ENCODE measurements at places on chromosomes 12 and 14.
A peak's percentile ranks its signal among the peaks of the same experiment; 100 is the strongest.

- H3K4me1 ChIP-seq, result peaks cover 33% of the 10 kb centered on the region
- no peaks in the 10 kb centered on the region for H3K36me3 ChIP-seq
- ATAC-seq, result peak; percentile 14
- H3K4me3 ChIP-seq, result peak overlapping the region; percentile 80
- no peaks in the 10 kb centered on the region for H3K27me3 ChIP-seq
These were observed 708 bp downstream of the FAR2 start for GRCh38 chr12:29149691-29150281.

- no peaks in the 10 kb centered on the region for H3K4me1 ChIP-seq
- H3K4me3 ChIP-seq, result no peak overlapping the region
- H3K27me3 ChIP-seq, result no peaks in the 10 kb centered on the region
- H3K27ac ChIP-seq, result no peak overlapping the region
These were observed 55.4 kb downstream of the TEAD4 start for GRCh38 chr12:3014641-3015040.

GRCh38 chr12:19299765-19300164, 139.5 kb upstream of the AEBP2 start:
- peaks cover 15% of the 10 kb centered on the region for H3K4me1 ChIP-seq
- peaks cover 14% of the 10 kb centered on the region for H3K36me3 ChIP-seq
- no peaks in the 10 kb centered on the region for H3K27me3 ChIP-seq
- no peak overlapping the region for H3K4me3 ChIP-seq
- no peak overlapping the region for H3K27ac ChIP-seq
- ATAC-seq, result no peak

- no peaks in the 10 kb centered on the region for H3K4me1 ChIP-seq
- no peak overlapping the region for H3K27ac ChIP-seq
- no peak for ATAC-seq
- H3K27me3 ChIP-seq, result peaks cover 51% of the 10 kb centered on the region
- H3K36me3 ChIP-seq, result no peaks in the 10 kb centered on the region
- H3K4me3 ChIP-seq, result no peak overlapping the region
These were observed 17.7 kb upstream of the SERPINA4 start for GRCh38 chr14:94543449-94544124.

- H3K4me1 ChIP-seq, result peaks cover 7% of the 10 kb centered on the region
- no peaks in the 10 kb centered on the region for H3K36me3 ChIP-seq
- ATAC-seq, result no peak
- H3K27ac ChIP-seq, result no peak overlapping the region
These were observed 126.3 kb downstream of the AACS start for GRCh38 chr12:125191361-125192087.

DNA sequence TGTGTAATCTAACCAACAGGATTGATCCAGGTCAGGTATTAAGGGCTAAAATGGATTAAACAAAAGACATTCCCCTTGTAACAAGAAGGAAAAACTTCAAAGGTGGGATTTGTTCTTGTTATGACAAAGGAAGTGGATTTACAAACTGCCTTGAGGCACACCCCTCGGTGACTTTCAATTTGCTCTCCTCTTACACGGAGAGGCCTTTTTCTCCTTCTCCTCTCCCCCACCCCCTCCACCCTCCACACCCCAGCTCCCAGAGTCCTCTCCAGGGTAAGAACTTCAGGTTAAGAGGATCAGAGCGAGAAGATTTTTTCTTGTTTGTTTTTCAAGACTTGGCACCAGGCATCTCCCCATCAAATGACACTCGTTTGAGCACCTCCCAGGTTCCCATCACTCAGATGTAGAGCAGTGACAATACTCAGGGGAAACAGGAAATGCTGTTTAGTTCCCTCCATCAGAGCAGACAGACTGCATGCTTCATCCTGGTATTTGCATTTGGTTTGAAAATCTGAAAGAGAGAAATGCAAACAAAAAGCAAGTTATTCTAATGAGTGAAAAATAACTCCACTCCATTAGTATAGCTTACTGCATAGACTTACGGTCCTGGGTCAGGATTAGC, 77.6 kb upstream of the TMEM260 start:
- no peak for ATAC-seq
- no peak overlapping the region for H3K4me3 ChIP-seq
- H3K27ac ChIP-seq, result no peak overlapping the region
- H3K27me3 ChIP-seq, result peaks cover 10% of the 10 kb centered on the region

GRCh38 chr12:8837291-8837690, 14.9 kb downstream of the A2ML1 start:
- H3K36me3 ChIP-seq, result no peaks in the 10 kb centered on the region
- no peak overlapping the region for H3K27ac ChIP-seq
- no peaks in the 10 kb centered on the region for H3K4me1 ChIP-seq
- no peak for ATAC-seq

- H3K4me3 ChIP-seq, result no peak overlapping the region
- no peaks in the 10 kb centered on the region for H3K36me3 ChIP-seq
- H3K4me1 ChIP-seq, result no peaks in the 10 kb centered on the region
- no peak for ATAC-seq
- no peak overlapping the region for H3K27ac ChIP-seq
- H3K27me3 ChIP-seq, result peaks cover 5% of the 10 kb centered on the region
These were observed 145.2 kb downstream of the PRIMA1 start for GRCh38 chr14:93643127-93643526.

GRCh38 chr12:124786061-124786964, 77.4 kb downstream of the SCARB1 start:
- H3K36me3 ChIP-seq, result no peaks in the 10 kb centered on the region
- peak; percentile 97 for ATAC-seq
- peak overlapping the region; percentile 10 for H3K4me3 ChIP-seq

DNA sequence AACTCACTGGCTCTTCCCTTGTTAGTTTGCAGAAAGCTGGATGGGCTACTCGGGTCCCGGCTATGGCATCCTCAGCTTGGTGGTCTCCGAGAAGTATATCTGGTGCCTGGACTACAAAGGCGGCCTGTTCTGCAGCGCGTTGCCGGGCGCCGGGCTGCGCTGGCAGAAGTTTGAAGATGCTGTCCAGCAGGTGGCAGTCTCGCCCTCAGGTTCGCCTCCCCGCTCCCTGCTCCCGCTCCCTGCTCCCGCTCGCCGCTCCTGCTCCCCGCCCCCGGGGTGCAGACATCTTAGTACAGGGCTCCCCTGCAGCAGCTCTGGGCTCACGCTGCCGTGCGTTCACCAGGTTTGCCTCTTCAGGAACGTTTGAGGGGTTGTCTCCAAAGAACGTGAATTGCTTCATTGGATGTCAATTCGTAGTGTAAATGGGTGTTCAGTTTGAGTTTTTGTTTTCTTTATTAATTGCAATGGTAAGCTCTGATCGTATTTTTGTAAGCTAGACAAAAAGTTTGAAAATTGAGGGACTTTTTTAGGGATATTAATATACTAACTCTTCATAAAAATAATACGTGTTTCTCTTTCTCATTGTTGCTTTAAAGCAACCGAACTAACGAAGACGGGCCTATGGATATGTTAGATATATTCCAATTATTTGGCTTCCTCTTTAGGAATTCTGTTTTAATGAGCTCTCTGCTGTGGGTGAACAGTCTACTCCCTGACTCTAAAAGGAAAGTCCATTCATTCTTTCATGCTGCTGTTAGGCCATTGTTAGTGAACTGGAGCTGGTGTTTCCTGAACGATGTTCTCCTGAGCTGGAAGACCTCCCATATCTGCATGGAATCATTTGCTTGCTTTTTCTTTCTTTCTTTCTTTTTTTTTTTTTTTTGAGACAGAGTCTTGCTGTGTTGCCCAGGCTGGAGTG, 71.3 kb downstream of the ANKRD9 start:
- peaks cover 76% of the 10 kb centered on the region for H3K36me3 ChIP-seq
- no peak overlapping the region for H3K27ac ChIP-seq
- H3K27me3 ChIP-seq, result no peaks in the 10 kb centered on the region
- peak overlapping the region; percentile 15 for H3K4me3 ChIP-seq
- H3K4me1 ChIP-seq, result no peaks in the 10 kb centered on the region
- ATAC-seq, result peak; percentile 95

- H3K27me3 ChIP-seq, result peaks cover 36% of the 10 kb centered on the region
- H3K36me3 ChIP-seq, result no peaks in the 10 kb centered on the region
- ATAC-seq, result no peak
- H3K4me1 ChIP-seq, result no peaks in the 10 kb centered on the region
- no peak overlapping the region for H3K27ac ChIP-seq
- H3K4me3 ChIP-seq, result no peak overlapping the region
These were observed 24.3 kb upstream of the TMEM106C start for GRCh38 chr12:47939009-47939601.

DNA sequence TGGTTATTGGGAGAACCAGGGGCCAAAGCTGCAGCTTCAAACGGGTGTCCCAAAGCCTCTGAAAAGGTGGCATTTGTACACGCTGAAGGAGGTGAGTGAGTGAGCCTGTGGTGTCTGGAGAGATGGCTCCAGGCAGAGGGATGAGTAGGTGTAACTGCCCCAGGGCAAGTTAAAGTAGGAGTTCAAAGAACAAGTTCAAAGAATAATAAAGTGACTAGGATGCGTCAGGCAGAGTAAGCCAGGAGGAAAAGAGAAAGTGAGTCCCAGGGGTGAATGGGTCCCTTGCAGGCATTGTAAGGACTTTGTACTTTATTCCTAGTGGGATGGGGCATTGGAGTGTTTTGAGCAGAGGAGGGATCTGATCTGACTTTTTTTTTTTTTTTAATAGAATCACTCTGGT, 201.4 kb upstream of the PWP1 start:
- ATAC-seq, result no peak
- no peaks in the 10 kb centered on the region for H3K36me3 ChIP-seq
- no peaks in the 10 kb centered on the region for H3K4me1 ChIP-seq

DNA sequence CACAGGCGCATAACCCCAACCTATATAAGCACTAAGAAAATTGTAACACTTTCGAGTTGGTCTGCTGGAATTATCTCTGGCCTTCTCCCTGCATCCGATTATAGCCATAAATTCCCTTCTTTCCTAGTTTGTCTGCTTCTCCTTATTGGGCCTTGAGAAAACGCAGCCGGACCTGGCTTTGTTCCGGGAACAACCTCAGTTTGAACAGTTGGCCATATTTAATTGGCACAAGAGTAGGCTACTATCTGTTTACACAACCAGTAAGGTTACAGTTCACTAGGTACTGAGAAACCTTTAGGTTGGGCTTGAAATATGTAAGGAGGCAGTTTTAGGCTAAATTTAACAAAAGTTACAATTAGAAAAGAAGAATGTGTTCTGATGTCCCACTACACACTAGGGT, 176.1 kb downstream of the IPO8 start:
- H3K4me3 ChIP-seq, result no peak overlapping the region
- no peaks in the 10 kb centered on the region for H3K27me3 ChIP-seq
- no peak for ATAC-seq
- no peaks in the 10 kb centered on the region for H3K4me1 ChIP-seq

GRCh38 chr12:59768031-59768430, 172.2 kb downstream of the SLC16A7 start:
- no peaks in the 10 kb centered on the region for H3K27me3 ChIP-seq
- H3K36me3 ChIP-seq, result no peaks in the 10 kb centered on the region
- no peak overlapping the region for H3K4me3 ChIP-seq
- no peak for ATAC-seq

DNA sequence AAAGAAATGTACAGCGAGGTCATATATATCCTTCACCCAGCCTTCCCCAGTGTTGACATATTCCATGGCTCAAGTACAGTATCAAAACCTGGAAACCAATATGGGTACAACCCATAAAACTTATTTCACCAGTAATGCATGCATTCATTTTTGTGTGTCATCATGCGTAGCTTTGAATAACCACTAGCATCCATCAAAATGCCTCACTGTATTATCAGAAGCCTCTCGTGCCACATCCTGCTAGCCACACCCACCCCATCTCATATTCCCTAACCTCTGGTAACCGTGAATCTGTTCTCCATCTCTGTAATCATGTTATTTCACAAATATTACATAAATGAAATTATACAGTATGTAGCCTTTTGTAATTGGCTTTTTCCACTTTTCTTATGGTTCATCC, 314.3 kb downstream of the RAD51B start:
- no peaks in the 10 kb centered on the region for H3K27me3 ChIP-seq
- no peak overlapping the region for H3K27ac ChIP-seq
- no peak overlapping the region for H3K4me3 ChIP-seq
- no peaks in the 10 kb centered on the region for H3K36me3 ChIP-seq

DNA sequence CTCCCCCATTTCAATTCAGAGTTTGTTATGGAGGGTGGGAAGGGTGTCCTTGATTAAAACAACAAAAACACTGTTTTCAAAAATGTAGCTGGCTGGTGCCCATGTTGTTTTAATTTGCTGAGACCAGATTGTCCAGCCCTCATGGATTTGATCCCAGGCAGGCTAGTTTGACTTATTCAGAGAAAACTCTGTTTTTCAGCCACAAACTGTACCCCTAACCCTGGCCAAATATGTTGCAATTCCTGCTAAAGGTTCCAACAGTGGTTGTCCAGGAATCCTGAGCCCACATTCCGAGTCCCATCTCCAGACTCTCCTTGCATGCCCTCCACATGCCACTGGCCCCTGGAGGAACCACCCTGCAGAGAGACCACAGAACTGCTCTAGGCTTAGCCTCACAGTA, 36.0 kb downstream of the MAP1LC3B2 start:
- H3K4me1 ChIP-seq, result no peaks in the 10 kb centered on the region
- no peaks in the 10 kb centered on the region for H3K36me3 ChIP-seq
- no peak overlapping the region for H3K4me3 ChIP-seq
- ATAC-seq, result no peak

GRCh38 chr12:53345486-53346188, 9.5 kb upstream of the SP7 start:
- ATAC-seq, result peak; percentile 33
- H3K27me3 ChIP-seq, result no peaks in the 10 kb centered on the region

- H3K27me3 ChIP-seq, result peaks cover 8% of the 10 kb centered on the region
- no peaks in the 10 kb centered on the region for H3K36me3 ChIP-seq
- no peak for ATAC-seq
- no peak overlapping the region for H3K27ac ChIP-seq
- H3K4me3 ChIP-seq, result peak overlapping the region; percentile 42
These were observed 556 bp downstream of the GPRC5A start for GRCh38 chr12:12891881-12892355.

- H3K27ac ChIP-seq, result no peak overlapping the region
- H3K4me1 ChIP-seq, result no peaks in the 10 kb centered on the region
- no peak for ATAC-seq
- no peak overlapping the region for H3K4me3 ChIP-seq
- H3K36me3 ChIP-seq, result no peaks in the 10 kb centered on the region
These were observed 13.9 kb downstream of the GNS start for GRCh38 chr12:64745259-64745807.

- no peak overlapping the region for H3K4me3 ChIP-seq
- ATAC-seq, result no peak
- H3K36me3 ChIP-seq, result no peaks in the 10 kb centered on the region
- H3K4me1 ChIP-seq, result peaks cover 17% of the 10 kb centered on the region
- peaks cover 76% of the 10 kb centered on the region for H3K27me3 ChIP-seq
These were observed 4.1 kb upstream of the FAM222A start for GRCh38 chr12:109709401-109709991.

- no peaks in the 10 kb centered on the region for H3K27me3 ChIP-seq
- no peaks in the 10 kb centered on the region for H3K4me1 ChIP-seq
- ATAC-seq, result no peak
- H3K27ac ChIP-seq, result no peak overlapping the region
- no peak overlapping the region for H3K4me3 ChIP-seq
These were observed 97.1 kb downstream of the SCAF11 start for GRCh38 chr12:45893240-45893639.

- H3K4me3 ChIP-seq, result no peak overlapping the region
- ATAC-seq, result no peak
- H3K4me1 ChIP-seq, result no peaks in the 10 kb centered on the region
- peaks cover 6% of the 10 kb centered on the region for H3K27me3 ChIP-seq
- H3K36me3 ChIP-seq, result peaks cover 6% of the 10 kb centered on the region
These were observed 31.7 kb upstream of the TSPAN9 start for GRCh38 chr12:3045494-3045893.

GRCh38 chr12:96878704-96879103, 28.4 kb upstream of the NEDD1 start:
- H3K4me3 ChIP-seq, result no peak overlapping the region
- ATAC-seq, result no peak
- no peaks in the 10 kb centered on the region for H3K27me3 ChIP-seq

- no peaks in the 10 kb centered on the region for H3K4me1 ChIP-seq
- no peak overlapping the region for H3K4me3 ChIP-seq
- ATAC-seq, result no peak
These were observed 63.6 kb upstream of the RESF1 start for GRCh38 chr12:31895449-31896150.
